CD4-positive, alpha-beta T cell treated with Interferon alpha-2 for 1 hour (primary cell): ENCODE measurements at places on chromosomes 11 and 22.

DNA sequence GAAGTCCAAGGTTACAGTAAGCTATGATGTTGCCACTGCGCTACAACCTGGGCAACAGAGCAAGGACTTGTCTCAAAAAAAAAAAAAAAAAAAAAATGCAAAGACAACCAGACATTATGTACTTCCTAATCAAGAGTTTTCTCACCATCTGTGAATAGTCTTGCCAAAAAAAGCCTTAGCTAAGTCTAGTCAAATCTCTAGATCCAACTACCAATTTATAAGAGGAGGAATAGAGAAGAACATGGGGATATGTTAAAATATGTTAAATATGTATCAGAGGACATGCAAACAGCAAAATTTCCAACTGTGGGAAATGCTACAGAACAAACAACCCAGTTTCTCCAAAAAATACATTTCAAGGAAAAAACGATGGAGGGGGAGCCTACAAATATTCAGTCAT is 45.6 kb downstream of the USP28 start:
- no peak for DNase-seq

DNA sequence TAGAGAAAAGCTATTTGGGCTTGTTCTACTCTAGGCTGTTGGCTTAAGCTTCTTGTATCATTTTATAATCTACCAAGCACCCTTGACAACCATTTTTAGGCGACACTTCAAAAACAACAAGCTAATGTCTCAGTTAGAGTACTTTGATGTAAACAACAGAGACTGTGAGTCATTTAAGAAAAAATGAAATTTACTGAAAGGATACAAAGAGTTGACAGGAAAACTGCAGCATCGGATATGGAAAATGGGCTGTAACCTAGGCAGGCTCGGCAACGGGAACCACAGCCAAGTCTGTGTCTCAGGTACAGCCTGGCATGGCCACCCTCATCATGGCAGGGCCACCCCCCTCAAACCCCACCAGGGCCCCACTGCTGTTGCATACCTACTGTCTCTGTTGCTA is 4.4 kb upstream of the RNF169 start:
- no peak for DNase-seq

DNA sequence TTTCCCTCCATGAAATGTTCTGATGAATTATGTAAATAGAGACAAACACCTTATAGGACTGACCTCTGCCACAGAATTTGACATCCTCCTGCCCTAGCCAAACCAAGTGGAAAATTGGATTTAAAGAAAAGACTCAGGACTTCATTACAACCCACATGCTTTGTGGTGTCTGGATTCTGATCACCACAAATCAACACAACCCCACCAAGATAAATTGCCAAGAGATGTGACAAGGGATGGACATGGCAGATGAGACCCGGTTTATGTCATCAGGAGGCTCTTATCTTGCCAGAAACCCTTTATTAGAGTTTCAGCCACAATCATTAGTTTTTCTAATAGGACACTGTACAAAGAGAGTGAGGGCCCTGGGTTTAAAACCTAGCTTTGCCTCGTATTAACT is 57.9 kb upstream of the SLC6A5 start:
- no peak for DNase-seq

DNA sequence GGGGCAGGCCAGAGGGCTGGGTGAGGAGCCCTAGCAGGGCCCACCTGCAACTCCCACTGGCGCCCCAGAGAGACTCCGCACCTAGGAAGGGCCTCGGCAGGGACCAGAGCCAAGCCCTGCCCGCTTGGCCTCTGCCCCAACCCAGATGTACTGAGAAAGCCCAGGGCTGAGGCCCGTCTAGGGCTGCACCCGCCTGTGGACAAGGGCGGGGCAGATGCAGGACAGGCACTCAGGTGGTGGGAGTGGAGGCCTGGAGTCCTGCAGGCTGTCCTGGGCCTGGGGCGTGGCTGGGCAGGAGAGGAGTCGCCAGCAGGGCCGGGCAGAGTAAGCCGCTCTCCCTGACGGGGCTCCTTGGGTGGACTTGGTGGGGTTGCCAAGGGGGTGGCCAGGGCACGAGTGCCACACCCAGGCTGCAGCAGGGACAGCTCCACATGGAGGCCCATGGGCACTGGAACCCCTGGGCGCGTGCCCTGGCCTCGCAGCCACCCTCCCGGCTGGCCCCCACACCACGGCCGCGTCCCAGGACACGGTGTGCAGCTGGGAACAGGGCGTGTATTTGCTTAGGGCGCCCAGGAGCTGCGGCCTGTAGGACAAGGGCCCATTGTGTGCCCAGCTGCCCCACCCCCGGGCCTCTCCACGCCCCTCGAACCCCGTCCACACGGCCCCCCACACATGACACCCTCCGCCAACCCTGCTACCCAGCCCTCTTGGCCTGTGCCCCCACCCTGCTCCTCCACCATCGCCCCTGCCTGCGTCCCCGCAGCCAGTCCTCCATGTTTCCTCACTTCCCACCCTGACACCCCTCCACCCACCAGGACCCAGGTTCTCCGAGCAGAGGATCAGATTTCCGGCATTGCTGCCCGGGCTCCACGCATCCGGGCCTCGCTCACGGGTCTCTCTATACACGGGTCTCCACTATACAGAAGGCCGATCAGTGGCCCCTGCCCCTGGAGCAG is 11.3 kb upstream of the PIM3 start:
- DNase-seq, result no peak

GRCh38 chr11:38672445-38672844 is 2074.4 kb upstream of the RAG2 start:
- DNase-seq, result no peak

GRCh38 chr11:64429970-64430369 is 71.0 kb downstream of the RPS6KA4 start:
- DNase-seq, result no peak

DNA sequence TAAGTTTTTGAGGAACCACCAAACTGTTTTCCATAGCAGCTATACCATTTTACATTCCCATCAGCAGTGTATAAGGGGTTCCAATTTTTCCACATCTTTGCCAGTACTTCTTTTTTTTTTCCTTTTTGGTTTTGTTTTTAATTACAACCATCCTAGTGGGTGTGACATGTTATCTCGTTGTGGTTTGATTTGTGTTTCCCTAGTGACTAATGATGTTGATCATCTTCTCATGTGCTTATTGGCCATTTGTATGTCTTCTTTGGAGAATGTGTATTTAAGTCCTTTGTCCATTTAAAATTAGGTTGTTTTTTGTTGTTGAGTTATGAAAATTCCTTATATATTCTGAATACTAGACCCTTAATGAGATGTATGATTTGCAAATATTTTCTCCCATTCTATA is 59.3 kb downstream of the STIM1 start:
- no peak for DNase-seq

DNA sequence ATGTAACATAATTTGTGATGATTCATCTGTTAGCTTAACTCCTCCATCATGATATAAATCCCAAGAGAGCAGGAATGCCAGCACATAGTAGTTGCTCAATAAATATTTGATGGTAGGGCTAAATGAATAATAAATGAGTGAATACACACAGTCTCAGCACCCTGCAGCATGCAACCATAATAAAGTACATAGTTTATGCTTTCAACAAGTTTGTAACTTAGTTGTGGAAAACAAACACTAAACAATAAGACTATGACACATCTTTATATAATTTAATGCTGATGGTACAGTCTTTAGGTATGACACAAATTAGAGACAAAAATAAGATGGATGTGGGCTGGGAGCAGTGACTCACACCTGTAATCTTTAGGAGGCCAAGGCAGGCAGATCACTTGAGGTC is 3.8 kb downstream of the ALKBH8 start:
- no peak for DNase-seq

DNA sequence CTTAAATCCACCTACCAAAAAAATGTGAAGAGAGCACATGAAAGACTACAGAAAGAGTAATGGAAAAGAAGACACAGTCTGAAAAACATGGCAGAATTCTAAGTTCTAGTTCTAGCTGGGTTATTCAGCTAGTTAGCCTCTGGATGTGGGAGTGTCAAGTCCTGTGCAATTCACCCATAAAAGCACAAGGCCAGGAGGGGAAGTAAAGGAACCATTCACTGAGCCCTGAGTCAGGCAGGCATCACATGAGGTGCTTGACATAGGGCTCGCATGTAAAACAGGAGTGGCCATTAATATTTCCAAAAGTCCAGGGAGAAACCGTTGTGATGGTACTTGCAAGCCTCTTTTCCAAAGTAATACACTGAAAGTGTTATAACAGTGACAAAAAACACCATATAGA is 103.7 kb downstream of the GAB2 start:
- DNase-seq, result peak; percentile 11

DNA sequence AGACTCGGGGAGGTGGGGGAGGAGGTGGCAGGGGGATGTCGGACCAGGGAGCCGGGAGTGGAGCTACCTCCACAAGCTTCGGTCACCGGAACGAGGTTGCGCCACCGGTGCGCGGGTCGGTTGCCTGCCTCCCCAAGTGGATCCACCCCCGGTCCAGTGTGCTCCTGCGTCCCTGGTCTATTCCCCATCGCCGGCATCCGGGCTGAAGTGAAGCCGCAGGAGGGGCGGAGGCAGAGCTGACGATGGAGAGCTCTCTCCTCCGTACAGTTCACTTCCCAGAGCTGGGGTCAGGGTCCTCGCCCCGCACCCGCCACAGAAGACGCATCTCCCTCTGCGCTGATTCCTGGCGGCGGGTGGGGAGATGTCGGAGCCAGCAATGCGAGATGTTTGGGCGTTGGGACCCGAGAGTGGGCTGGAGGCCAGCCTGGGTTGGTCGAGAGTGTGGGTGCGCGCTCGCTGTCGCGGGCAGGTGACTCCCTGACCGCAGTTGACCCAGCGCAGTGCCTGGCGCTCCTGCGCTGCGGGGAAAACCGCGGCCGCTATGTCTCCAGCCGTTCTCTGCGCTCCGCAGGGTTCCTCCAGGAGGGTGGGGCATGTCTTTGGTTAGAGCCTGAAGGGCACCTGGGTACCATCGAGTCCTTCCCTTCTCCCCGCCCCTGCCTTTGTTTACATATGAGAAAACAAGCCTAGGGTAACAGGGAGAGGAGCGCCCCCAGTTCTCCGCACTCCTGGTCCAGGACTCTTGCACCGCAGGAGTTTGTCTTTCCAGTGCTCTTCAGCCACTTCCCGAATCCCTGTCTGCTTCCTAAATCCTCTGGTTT is 1.7 kb downstream of the C11orf96 start:
- DNase-seq, result no peak

DNA sequence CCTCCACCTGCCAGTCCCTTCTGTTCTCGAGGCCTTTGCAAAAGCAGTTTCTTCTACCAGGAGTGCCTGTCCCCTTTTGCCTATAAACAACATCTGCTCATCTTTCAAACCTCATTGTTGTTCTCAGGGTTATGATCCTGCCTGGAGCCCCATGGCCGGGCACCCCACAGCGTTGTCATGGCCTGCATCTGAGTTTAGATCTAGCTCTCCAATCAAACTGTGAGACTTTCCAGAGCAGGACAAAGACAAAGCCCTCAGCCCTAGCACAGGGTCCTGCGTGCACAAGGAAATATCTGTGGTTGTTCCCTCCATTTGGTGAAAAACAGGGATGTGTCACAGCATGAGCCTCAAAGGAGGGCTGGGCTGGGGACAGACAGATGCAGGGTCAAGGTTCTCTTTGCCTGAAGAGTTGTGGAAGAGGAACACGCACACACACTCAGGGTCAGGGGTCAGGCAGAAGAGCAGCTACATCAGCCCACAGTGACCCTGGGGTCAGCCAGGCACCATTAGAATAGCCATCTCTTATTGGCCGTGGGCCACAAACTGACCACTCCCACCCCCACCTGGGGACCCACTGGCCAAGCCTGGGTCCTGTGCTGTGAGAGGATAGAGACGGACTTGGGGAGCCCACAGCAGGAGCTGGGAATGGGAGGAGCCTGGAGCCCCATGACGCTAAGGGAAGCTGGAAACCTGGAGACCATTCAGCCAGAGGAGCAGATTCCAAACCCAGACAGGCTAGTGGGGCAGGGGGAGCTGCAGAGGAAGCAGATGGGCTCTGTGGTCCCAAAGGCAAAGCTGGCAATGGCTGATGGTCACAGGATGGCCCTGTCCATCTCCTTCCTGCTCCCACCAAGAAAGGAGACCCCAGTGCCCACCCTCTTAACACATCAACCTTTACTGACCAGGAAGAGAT is 99.4 kb downstream of the PDE2A start:
- DNase-seq, result no peak
